Thymus (tissue), 14 donors: ENCODE measurements at places on chromosomes 11 and 22.

GRCh38 chr22:48740731-48741405 lies 1086.8 kb downstream of the BRD1 start:
- DNase-seq, result no peak

DNA sequence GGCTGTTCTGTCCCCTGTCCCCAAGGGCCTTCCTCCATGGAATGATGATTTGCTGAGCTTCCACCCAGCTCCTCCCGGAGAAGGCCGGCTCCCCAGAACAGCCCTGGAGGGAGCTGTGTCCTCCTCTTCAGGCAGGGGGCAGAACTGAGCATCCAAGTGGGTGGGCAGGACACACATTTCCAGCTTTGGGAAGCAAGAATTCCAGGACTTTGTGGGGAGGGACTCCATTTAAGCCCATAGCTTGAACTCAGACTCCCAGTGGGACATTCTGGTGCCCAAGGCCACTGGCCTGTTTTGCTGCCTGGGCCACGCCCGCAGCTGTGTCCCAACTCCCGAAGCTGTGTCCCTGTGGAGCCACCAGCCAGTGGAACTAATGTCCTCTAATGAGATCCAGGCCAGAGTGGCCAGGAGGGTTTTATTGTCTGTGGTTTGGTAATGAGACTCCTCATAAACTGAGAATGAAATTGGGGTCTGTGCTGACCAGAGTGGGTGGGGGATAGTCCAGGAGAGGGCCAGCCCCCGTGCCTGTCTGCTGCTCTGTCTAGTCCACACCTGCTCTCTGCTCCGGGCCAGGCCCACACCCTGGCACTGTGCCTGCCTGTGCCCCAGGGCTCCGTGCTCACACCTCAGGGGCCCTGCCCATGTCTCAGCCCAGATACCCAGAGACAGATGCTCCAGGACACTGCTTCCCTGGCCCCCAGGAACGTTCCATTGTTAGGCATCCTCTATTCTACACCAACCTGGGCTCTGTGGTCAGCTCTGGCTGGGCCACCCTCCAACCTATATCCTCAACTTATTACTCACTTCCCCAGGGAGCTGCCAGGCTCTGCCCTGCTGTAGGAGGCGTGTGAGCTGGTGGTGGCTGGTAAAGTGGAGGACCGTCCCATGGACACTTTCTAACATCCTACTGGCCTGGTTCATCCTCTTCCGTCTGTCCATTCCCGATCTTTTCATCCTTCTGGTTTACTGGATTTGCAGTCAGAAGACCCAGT lies 7.6 kb downstream of the NECTIN1 start:
- DNase-seq, result no peak

DNA sequence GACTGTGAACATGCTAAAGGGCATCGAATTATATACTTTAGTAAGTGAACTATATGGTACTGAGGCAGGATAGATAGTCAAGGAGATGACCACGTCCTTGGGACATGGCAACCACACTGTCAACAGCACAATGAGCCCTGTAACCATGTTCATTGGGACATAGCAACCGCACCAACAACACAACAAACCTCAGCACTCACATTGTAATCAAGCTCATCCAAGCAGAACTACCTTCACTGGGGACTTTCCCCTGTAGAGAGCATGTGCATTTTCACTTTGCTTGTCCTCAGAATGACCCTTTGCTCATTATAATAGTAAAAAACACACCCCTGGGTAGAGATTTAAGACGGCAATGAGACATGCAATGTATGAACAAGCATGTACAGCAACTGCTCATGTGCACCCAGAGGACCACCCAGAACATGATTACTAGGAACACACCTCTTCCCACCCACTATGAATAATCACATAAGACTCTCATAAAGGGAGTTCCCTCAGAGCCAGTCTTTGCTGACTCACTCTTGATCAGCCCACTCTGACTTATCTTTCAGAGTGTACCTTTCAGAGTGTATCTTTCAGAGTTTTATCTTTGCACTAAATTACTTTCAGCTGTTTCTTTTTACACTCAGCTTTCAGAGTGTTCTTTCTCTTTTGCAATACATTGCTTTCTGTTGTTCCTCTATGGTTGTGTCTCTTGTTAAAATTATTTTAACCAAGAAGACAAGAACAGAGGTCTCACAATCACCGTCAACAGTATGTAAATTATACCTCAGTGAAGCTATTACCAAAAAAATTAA lies 4.1 kb upstream of the PLAAT2 start:
- DNase-seq, result no peak

GRCh38 chr22:44328326-44328725 lies 15.6 kb upstream of the SHISAL1 start:
- no peak for DNase-seq

GRCh38 chr11:11142430-11142829 lies 210.6 kb downstream of the CSNK2A3 start:
- no peak for DNase-seq

DNA sequence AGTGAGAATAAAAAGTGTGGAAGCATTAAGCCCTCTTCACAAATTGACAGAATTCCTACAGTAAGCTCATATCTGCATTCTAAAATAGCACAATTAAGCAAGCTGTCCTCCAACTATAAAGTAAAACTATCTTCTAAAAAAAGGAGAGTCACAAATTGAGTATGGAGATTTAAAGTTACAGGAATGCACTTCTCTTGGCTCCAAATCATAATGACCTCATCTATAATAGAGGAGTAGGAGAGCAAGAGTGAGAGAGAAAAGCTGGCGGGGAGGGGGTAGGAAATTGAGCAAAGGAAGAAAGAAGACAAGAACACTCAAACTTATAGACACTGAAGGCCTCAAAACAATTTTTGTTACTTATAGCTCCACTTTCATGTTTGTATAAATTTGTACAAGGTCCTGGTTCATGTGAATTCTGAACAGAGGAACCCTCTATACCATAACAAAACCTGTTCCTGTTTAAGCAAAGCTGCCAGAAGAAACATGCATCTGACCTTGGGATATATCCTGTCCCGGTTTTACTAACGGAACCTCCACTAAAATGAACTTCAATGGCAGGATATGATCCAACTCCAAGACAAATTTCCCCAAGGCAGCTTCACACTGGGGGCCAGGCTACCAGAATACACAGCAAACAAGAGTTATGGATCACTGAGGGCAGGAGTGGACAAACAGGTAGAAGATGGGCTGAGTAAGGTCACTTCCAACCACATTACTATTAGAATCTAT lies 37.2 kb downstream of the SLC35F2 start:
- DNase-seq, result no peak

- DNase-seq, result no peak
Measured at GRCh38 chr11:117179048-117179999, 781 bp downstream of the SIDT2 start.

GRCh38 chr11:8251616-8252295 lies 11.9 kb downstream of the LMO1 start:
- DNase-seq, result no peak

DNA sequence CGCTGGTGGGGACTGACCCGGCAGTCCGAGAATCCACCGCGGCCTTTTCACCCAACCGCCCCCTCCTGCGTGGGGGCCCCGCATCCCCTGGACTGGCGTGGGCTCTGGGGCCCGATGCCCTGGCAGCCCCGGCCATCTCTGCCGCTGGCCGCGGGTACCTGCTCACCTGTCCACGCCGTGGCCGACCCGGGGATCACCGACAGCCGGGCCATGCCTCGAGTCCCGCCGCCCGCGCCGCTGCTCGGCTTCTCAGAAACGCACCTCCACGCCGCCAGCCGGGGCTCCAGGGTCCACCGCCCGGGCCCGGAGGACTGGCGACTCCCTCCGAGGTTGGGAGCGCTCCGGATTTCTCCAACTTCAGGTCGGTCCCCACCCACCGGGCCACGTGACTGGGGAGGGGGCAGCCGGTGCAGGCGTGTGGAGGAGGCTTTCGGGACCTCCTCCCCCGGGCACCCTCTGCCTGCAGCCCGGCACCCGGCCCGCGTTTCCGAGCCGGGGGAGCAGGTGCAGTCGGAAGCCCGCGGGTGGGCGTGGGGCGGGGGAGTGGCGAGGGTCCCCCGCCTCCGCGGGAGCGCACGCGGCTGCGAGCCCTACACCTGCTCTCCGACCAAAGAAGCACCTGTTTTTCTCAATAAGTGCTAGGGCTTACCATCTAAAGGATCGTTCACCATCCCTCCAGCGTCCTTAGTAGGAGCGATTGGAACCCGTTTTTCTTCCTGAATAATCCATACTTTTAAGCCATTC lies 554 bp upstream of the NRIP3 start:
- DNase-seq, result peak; percentile 50

DNA sequence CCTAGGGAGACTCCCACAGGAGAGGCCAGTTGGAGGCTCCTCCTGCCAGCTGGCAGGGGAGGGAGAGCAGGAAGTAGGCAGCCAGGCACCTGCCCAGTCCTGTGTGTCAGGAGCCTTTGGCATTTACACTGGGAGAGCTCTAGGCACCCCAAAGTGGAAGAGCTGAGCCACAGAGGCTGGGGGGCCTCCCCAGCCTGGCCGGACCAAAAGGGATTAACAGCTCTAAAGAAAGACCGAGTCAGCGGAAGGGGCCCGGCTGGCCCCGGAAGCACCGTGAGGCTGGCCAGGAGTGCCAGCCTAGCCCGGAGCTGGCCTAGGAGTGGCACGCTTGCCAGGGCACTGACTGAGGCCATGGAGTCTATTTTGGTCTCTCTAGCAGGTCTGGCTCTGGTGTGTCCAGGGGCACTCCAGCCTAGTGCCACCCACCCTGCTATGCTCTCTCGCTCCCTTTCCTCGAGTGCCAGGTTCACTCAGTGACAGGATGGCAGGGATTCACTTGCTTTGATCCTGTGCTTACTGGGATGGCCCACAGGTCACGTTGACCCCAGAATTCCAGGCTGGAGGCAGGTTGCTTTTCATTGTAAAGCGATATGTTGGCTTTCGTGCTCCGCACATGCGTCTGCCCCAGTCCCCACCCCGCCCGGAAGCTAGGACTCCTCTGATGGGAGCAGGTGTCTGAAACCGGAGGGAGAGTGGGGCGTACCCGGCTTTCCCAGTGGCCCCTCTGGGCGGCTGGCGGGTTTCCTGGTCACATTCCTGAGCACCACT lies 3.3 kb upstream of the KMT5B start:
- no peak for DNase-seq

- no peak for DNase-seq
Measured at GRCh38 chr11:72639502-72640375, 34.5 kb downstream of the PDE2A start.

DNA sequence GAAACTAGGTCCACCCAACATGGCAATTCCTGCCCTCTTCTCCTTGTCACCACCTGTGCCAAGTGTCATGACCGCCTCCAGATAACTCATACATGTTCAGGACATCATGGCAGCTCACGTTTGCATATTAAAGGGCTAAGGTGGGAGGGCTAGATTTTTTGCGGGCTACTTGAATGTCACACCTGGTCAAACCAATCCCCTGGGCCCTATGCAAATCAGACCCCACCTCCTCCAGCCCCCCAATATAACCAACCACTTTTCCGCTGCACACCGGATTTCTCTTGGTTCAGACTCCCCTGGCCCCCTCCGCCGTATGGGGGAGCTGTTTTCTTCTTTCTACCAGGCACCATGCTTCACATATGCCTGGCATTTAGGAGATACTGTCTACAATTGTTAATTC lies 12.6 kb downstream of the UPB1 start:
- no peak for DNase-seq

DNA sequence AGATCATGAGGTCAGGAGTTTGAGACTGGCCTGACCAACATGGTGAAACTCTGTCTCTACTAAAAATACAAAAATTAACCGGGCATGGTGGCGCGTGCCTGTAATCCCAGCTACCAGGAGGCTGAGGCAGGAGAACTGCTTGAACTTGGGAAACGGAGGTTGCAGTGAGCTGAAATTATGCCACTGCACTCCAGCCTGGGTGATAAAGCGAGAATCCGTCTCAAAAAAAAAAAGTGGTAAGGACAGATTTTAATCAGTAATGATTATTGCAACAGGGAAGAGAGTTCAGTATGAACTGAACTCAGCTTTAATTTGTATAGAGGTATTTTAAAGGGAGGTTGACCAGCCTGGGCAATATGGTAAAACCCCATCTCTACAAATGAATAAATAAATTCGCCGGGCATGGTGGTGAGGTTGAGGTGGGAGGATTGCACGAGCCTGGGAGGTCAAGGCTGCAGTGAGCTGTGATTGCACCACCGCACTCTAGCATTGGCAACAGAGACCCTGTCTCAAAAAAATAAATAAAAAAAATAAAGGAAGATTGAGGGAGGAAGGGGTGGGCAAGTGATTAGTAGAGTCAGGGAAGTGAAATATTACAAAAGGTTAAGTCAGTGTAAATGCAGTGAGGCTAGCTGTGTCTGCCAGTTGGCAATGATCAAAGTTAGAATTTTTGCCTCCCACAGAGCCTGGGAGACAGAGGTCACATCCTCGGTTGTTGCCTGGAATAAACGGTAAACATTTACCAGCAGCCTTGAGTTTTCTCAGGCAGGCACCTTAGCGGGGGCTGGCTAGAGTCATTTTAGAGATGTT lies 2.6 kb upstream of the MCM5 start:
- no peak for DNase-seq

- DNase-seq, result no peak
Measured at GRCh38 chr11:65433657-65434056, 11.1 kb downstream of the NEAT1 start.

GRCh38 chr22:28112548-28113043 lies 193.5 kb upstream of the PITPNB start:
- no peak for DNase-seq

- no peak for DNase-seq
Measured at GRCh38 chr22:31291481-31292235, 630 bp downstream of the PIK3IP1 start.

GRCh38 chr11:32561835-32562234 lies 21.8 kb upstream of the EIF3M start:
- no peak for DNase-seq

- no peak for DNase-seq
Measured at GRCh38 chr11:82980947-82981346, 79.4 kb downstream of the DDIAS start.

GRCh38 chr11:17156283-17156682 lies 51.5 kb downstream of the PIK3C2A start:
- no peak for DNase-seq

- DNase-seq, result no peak
Measured at GRCh38 chr22:49269371-49269770, 558.3 kb downstream of the BRD1 start.

GRCh38 chr22:25110846-25111578 lies 88.6 kb upstream of the CRYBB3 start:
- DNase-seq, result peak; percentile 64

DNA sequence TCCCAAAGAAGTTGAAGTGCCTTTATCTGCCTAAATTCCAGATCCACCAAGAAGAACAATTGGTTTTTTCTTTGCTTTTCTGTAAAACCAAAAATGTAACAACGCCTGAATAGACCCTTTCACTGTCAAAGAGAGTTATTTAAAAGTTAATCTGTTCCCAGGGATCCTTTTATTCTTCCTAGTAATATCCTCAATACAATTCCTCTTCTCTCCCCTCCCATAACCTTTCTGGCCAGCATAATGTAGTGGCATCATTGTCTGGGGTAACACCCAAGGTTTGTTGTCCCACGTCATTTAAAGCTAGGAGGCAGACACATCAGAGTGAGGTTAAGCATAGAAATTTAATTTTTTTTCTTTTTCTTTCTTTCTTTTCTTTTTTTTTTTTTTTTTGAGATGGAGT lies 39.9 kb downstream of the MS4A2 start:
- DNase-seq, result no peak

- no peak for DNase-seq
Measured at GRCh38 chr11:114359342-114359741, 41.0 kb downstream of the C11orf71 start.

- no peak for DNase-seq
Measured at GRCh38 chr22:25747245-25747944, 5.4 kb downstream of the MYO18B start.
